A172 (cell line): ENCODE measurements at places on chromosomes 3 and 15.
A peak's percentile ranks its signal among the peaks of the same experiment; 100 is the strongest.

GRCh38 chr3:111803123-111803593 is 55.9 kb upstream of the PHLDB2 start:
- peak; percentile 95 for DNase-seq

GRCh38 chr3:21520106-21520963 is 230.7 kb downstream of the ZNF385D start:
- no peak for DNase-seq

- peak; percentile 76 for DNase-seq
Observed at GRCh38 chr3:140898340-140899180, 43.1 kb upstream of the SLC25A36 start.

- DNase-seq = no peak
Observed at GRCh38 chr3:51947215-51947900, 5.2 kb downstream of the PARP3 start.

DNA sequence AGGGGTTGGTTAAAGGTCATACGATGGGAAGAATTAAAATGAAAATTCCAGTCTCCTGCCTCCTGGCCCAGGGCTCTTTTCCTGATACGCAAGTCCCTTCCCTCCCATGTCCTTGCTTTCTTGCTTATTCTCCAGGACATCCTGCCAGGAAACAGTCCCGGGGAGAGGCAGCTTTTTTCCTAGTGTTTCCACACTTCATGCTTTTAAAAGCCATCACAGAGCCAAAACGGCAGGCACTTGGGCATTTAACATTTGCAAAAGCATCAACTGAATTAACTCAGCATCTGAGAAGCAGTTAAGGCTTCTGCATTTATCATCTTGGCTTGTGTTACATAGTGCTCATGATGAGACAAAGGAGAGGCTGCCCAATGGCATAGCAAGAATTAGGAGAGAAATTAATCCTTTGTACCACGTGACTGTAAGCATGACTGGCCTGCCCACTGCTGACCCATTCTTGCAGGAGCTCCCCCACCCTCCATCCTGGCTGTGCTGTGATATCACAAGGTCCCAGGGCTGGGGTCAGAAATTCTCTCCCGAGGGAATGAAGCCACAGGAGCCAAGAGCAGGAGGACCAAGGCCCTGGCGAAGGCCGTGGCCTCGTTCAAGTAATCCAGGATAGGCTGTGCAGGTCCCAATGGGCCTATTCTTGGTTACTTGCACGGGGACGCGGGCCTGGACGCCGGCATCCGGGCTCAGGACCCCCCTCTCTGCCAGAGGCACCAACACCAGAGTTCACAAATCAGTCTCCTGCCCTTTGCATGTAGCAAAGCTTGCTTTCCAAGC is 21.6 kb upstream of the VILL start:
- DNase-seq = no peak
